ENCODE measurements at places on chromosomes 7 and 10.

- DNase-seq: no peak
These were observed 12.2 kb downstream of the EPHB6 start for GRCh38 chr7:142867097-142867378.

- no peak for DNase-seq
These were observed 127.6 kb downstream of the CCNY start for GRCh38 chr10:35463878-35464277.

- DNase-seq: no peak
These were observed 55.9 kb upstream of the KIAA1217 start for GRCh38 chr10:24153031-24153430.

DNA sequence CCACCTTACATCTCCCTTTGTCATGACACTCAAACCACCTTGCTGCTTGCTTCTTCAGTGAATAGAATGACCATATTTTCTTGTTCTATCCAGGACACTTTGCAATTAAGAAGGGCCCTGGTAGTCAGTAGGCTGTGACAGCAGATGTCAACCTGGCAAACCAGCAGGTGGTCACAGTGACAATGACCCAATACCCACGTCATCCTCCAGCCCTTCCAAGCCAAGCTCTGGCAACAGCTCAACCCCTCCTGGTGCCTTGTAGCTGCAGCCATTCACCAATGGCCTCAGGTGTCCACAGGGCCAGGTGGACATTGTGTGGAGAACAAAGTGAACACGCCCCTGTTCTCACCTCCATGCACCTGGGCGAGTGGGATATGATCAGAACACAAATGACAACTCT is 87.6 kb upstream of the MACROH2A2 start:
- no peak for DNase-seq

DNA sequence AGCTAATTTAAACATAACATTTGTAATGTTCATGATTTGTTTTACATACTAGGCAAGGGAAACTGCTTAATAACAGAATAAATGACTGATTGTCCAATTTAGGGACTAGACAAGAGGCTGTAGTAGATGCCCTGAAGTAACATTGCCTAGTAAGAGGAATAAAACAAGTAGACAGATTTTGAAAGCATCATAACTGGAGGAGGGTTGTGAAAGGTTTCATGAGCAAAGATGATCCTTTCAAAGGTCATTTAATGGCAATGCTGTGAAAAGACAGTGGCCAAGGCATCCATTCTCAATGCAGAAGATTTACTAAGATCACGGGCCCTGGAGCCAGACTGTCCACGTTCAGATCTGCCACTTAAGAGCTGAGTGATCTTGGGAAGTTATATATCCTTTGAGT is 44.8 kb upstream of the HHEX start:
- no peak for DNase-seq

DNA sequence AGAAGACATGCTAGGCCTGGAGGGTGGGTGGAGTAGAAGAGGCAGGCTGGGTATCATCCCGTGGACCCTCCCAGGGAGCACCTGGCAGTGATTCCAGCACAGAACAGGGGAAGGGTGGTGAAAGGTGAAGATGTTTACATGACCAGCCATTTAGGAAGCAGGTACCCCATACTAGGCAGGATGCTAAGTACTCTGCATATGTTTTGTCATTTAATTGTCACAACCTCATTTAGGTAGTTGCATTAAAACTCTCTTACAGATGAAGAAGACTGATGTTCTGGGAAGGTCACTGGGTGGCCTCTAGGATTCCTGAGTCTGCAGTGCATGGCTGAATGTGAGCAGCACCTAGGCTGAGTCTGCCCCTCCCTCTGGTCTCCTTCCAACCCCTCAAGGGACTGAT is 15.2 kb downstream of the ITPRIP start:
- no peak for DNase-seq

- no peak for DNase-seq
These were observed 115.3 kb upstream of the AMPH start for GRCh38 chr7:38746438-38746837.

DNA sequence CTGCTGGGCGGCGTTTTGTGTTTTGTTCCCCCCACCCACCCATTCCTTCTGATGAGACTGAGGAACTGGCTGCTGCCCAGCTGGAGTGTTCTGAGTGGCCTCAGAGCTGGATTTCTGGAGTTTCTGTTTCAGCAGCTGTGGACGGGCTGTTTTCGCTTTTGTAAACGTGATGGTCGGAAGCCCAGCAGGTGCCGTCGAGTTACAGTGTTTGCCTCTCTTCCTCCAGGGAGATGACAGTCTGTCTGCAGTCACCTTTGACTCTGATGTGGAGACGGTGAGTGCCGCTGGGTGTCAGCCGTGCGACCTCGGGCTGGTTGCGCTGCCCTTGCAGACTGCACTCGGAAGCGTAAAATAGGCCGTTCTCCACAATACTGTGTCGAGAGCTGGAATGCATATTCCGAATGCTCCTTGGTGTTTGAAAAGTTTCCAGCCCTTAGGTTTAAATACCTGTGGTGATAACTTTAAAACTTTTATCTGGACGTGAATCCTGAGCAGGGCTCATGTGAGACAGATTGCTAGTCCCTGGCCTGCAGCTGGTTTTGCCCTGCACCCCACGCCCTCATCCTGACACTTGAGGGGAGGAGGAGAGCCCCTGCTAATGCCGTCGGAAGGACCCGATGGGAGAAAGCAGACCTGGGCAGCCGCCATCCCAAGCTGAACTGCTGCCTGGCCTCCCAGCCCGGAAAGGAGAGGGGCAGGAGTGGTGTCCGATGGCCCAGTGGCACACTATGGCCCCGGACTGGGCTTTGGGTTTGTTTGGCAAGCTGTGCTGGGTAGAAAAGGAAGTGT is 8.3 kb downstream of the IQCE start:
- no peak for DNase-seq
